Lower lobe of right lung (tissue), 2 donors: ENCODE measurements at places on chromosomes 7 and 10.

GRCh38 chr7:707296-708000, 19.1 kb upstream of the DNAAF5 start:
- DNase-seq = peak; percentile 19

DNA sequence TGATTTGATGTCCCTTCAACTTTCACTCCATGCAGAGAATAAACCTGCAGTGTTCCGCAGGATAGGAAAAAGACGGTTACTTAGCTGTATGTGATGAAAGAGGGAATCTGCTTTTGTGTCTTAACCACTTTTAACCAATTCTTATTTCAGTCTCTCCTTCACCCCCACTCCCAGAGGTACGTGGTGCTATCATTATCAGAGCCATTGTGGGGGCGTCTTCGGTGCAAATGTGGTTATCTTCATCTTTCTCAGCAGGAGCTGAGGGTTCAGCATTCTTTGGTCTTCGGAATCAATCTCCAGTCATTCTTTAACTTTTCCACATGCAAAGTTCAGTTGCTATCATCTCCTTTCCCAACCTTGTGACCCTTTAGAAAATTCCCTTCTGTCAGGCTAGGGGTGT, 219.9 kb upstream of the LYZL1 start:
- DNase-seq = no peak

GRCh38 chr7:20402747-20403230, 72.1 kb downstream of the ITGB8 start:
- DNase-seq = no peak

- no peak for DNase-seq
Observed at GRCh38 chr10:114662646-114663217, 4.7 kb upstream of the ABLIM1 start.
